ENCODE measurements at places on chromosomes 3 and 15.

- DNase-seq, result no peak
Observed at GRCh38 chr15:83889995-83890394, 236.1 kb downstream of the ADAMTSL3 start.

GRCh38 chr15:93146601-93147000 is 57.6 kb upstream of the RGMA start:
- DNase-seq, result no peak

DNA sequence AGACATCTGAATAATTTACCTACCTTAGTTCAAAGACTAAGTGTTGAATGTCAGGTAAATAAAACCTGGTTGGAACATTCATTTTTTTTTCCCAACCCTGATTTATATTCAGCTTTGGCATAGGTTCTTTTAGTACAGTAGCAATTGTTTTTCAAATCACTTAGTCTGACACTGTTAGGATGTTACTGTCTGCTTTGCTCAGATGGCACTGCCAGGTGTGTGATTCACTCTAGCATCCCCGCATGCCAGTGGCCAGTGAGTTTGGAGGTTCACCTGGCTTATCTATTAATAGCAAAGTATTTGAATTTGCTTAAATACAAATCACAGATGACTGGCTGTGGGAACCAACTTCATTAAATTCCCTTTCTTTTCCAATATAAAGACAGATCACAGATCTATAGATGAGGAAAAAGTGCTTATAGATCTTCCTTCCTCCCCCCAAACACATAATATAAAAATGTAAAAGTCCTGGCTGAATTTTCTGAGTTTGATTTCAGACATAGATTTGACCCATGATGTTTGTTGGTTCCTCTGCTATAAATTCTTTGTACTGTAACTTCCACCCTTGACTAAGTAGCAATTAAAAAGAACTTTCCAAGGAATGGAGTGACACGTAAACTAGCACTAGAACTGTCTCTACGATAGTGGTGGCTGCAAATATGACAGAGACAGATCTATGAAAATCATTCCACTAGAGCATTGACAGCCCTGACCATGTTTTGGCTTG is 3.9 kb downstream of the THBS1 start:
- DNase-seq, result no peak

- no peak for DNase-seq
Observed at GRCh38 chr3:20064387-20064786, 24.1 kb downstream of the KAT2B start.

DNA sequence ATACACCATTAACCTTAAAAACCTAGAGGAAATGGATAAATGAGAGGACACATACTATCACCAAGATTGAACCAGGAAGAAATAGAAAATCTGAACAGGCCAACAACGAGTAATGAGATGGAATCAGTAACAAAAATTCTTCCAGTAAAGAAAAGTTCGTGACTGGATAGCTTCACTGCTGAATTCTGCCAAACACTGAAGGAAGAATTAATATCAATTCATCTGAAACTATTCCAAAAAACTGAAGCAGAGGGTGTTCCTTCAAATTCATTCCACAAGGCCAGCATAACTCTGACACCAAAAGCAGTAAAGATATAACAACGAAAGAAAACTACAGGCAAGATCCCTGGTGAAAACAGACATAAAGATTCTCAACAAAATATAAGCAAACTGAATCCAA is 195.8 kb upstream of the GPR149 start:
- no peak for DNase-seq

GRCh38 chr15:40392986-40393948 is 10.7 kb downstream of the KNSTRN start:
- DNase-seq, result no peak

GRCh38 chr15:69783211-69783610 is 314.5 kb downstream of the TLE3 start:
- no peak for DNase-seq

DNA sequence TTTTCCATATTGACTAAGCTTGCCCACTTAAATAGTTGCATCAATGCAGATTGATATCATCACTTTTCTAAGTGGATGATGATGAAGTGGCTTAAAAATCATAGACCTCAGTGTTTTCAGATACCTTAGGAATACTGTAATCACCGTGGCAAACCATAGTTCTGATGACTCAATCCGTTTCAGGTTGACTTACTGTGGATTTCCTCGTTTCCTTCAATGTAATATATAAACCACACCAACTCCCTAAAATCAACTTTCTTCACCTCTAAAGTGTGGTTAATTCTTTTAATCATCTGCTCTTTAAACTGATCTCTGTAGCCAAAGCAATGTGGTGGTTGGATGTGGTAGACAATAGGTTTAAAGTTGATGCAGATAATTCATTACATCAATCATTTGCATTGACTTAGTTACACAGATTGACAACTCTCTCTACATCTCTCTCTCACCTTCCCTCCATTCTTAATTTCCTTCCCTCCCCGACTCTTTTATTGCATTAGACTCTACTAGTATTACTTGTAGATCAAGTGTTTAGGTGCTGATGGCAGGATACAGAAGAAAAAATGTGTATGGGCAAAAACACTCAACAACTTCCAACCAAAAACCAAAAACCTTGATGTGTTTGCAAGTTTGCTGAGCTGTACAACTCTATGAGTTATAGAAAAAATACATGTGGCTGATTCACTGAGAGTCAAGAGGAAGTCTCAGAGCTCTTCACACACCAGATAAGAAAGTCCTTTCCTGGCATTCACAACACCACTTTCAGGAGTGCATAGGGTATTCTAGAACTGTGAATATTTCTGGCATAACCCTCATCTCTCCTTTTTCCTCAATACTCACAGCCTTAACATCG is 243.5 kb downstream of the NFKBIZ start:
- DNase-seq, result no peak

- DNase-seq, result no peak
Observed at GRCh38 chr3:73504239-73504638, 120.5 kb downstream of the PDZRN3 start.

DNA sequence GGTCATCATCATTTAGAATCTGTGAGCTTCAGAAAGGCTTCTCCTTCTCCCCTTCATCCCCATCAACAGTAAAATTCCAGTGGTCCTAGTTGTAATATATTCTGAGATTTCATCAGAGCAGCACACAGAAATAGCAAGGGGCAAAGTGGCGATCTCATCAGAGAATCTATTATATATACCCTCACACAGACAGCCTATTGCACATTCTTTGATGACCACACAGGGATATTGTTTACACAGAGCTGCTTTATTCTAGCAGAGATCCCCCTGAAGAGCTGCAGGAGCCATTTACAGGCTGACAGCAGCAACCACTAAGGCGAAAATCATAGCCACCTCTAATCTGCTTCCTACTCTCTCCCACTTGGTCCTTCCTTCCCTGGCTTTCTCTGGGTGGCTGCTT is 42.0 kb upstream of the CRBN start:
- DNase-seq, result no peak

- no peak for DNase-seq
Observed at GRCh38 chr3:25817107-25817506, 27.2 kb downstream of the OXSM start.

Data from stimulated activated CD4-positive, alpha-beta T cell treated with anti-CD3 and anti-CD28 coated beads, TNF-alpha, amount 100 ng/mL, for 4 hours (primary cell).